ENCODE measurements at places on chromosomes 12 and 14.

DNA sequence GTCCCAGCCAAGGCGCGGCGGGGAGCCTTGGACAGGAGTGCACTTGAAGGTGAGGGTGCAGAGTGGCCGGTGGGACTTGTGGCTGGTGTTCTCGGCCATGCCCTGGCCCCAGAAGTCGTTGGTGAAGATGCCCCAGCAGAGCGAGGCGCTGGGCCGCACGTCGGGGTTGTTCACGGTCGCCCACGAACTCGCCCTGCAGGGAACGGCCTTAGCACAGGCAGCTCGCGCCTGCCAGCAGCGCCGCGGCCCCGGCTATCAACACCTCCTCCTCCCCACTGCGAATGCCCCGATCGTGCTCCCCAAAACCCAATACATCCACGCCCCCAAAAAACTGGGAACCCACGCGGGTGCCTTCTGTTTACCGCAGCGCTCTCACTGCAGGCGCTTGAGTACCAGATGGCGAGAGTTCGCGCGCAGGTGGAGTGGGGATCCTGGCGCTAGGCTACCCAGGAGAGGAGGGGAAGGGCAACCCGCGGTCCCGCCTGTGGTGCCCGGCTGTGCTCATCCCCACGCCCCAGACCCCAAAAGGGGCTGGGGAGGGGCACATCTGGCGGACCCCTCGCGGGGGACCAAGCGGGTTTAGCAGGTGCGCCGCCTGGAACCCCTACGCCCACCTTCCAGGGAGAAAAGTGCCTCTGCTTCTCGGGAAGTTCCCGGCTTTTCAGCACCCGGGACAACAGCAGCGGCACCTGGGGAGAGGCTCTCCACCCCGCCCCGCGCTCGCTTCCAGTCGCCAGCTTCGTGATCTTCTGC lies 386.3 kb upstream of the TMTC1 start:
- no peak for DNase-seq

- DNase-seq = no peak
These were observed 20.9 kb upstream of the GNS start for GRCh38 chr12:64780132-64780530.

DNA sequence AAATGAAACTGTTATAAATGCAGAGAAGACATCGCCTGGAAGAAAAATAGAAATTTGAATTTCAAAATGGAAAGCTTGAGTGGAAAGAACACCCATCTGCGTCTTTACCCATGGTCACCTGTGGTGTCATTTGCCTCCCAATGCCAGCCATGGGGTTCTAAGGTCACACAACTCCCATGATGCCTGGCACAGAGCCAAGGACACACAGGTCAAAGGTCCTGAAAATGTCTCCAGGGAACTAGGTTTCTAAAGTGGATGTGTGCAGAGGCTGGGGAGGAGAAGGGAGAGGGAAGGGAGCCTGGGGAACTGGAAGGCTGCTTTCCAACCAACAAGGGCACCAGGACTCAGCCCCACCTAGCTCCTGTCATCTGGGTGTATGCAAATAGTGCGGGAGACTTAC lies 724.0 kb upstream of the TMEM132C start:
- no peak for DNase-seq

GRCh38 chr12:123003257-123003656 lies 22.8 kb downstream of the ARL6IP4 start:
- no peak for DNase-seq

DNA sequence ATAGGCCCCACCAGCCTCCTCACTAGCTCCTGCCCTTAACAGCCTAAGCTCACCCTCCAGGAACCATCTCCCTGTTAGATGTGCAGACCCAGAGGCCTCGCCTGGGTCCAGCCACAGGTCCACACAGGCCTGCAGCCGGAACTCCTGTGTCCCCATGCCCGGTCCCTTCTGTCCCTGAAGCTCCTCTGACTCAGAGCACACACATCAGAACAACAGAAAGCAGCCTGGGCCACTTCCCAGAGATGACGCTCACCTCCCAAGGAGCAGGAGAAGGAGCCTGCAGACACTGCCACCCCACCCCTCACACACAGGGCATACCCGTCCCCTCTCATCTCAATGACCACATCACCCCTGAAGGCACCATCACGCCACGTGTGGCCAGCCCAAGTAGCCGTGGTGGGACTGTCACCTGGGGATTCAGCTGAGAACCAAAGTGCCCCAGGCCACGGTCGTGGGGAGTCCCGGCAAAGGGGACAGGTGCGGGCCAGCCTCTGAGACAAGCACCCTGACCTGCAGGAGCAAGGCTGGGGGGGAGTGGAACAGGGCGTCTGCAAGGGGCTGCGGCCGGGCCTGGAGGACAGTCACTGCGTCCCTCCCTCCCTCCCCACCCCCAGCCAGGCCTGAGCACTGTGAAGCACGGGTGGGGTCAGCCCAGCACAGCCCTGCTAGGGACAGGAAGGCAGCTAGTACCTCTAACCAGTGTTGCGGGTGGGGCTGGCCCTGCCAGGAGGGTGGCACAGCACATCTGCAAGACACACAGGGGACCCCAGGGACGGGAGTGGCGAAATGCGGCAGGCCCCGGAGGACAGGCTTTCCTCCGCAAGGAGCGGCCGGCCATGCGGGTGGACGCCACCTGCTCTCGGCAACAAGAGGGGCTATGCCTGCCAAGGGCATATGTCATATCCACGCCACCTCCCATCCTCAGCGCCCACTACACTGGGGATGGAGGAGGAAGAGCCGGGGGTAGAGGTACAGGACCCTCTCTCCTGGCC lies 5.5 kb downstream of the AKT1 start:
- DNase-seq = no peak

DNA sequence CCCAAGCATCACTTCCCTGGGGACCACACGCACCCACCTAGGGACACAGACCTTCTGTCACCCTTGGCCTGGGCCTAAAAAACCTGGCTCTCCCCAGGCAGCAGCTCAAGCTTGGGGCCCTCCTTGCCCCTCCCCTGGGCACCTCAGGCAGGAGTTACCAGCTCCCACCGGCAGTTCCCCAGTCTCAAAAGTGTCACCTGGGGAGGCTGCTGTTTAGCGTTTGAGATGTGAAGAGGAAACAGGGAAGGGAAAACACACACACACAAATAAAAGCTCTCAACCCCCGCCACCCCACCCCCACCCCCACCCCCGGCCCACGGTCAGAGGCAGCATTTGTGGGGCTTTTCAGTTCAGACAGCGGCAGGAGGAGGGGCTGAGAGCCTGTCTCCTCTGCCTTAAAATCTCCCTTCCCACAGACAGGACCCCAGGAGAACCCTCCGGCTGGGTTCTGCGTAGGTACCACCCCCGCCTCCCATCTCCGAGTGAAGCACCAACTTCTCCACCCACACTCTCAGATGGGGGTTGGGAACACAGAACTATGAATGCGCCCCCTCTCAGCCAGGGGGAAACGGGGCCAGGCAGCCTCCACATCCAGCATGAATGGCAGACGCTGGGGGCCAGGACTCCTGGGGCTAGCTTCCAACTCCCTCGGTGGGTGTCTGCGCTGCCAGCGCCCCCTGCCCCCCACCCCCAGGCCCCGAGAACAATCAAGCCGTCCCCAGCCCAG lies 3.0 kb downstream of the NCOR2 start:
- no peak for DNase-seq

GRCh38 chr12:19550626-19551025 lies 111.3 kb downstream of the AEBP2 start:
- DNase-seq = no peak

DNA sequence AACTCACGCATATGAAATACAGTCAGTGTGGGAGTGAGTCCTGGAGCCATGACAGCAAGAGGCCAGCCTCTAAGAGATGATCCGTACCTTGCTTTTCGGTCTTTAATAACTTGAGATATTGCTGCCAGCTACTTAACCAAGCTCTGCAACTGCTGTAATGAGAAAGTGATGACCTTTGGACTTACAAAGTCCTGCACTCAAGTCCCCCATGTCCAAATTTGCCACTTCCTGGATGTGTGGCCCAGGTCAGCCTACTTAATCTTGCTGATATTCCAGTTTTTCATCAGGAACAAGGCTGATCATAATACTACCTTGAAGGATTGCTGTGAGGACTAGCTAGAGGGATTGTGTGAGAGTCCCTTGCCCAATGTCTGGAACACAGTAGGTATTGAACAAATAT lies 33.8 kb upstream of the DUSP6 start:
- no peak for DNase-seq

GRCh38 chr14:99513183-99513694 lies 32.0 kb downstream of the CCNK start:
- DNase-seq = no peak

GRCh38 chr14:37326434-37326833 lies 128.7 kb downstream of the MIPOL1 start:
- DNase-seq = no peak

DNA sequence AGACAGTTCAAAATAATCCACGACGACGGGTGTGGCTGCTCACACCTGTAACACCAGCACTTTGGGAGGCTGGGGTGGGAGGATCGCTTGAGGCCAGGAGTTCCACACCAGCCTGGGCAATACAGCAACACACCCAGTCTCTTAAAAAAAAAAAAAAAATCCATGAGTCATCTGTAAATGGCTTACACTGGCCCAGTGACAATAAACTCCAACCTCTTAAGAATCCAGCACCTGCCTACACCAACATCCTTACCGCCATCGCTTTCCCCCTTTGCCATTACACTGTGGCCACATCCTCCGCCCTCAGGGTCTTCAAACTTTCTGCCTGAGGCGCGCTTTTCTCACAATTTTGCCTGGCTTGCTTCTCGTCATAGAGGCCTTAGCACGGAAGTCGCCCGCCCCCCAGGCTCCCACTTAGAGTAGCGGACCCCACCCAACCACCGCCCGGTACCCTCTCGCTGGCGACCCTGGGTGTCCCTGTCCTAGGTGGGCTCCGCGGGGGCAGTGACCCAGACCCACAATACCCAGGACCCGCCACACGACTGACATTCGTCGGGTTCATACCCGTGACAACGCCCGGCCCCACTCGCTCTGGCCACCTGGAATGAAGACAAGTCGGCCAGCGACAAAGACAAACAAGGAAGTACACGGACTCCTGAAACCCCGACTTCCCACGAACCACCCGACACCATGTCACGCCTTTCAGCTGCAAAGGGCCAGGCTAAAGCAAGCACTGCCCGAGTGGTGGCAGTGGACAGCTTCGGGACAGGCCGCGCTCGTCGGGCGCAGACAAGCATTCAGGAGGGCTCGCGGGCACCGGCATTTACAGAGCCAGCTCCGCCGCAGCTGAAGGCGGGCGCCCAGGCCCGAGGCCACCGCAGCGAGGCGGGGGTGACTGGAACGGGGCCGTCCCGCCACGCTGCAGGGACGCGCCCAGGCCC lies 636 bp downstream of the GOLGA3 start:
- no peak for DNase-seq

DNA sequence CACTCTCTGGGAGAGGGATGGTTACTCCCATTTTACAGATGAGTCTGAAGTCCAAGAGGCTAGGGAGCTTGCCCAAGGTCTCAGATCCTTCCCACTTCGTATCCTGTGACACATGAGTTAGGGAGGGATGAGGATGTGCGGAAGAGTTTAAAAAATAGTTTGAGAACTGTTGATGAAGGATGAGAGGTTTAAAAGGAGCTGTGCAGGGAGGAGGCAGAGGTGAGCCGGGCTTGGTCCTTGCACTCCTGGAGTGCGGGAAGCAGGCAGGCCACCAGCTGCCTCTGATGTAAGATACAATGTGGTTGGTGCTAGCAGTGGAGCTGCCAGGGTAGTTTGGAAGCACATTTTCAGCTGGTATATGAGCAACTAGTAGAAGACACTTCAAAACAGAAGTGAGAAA lies 46.5 kb downstream of the TSPAN9 start:
- DNase-seq = no peak

Measured in esophagus squamous epithelium (tissue), 5 donors.